Forelimb muscle (tissue), 1 donor: ENCODE measurements at places on chromosomes 16 and 17.

- DNase-seq = no peak
Measured at GRCh38 chr16:77556201-77556873, 121.5 kb upstream of the ADAMTS18 start.

DNA sequence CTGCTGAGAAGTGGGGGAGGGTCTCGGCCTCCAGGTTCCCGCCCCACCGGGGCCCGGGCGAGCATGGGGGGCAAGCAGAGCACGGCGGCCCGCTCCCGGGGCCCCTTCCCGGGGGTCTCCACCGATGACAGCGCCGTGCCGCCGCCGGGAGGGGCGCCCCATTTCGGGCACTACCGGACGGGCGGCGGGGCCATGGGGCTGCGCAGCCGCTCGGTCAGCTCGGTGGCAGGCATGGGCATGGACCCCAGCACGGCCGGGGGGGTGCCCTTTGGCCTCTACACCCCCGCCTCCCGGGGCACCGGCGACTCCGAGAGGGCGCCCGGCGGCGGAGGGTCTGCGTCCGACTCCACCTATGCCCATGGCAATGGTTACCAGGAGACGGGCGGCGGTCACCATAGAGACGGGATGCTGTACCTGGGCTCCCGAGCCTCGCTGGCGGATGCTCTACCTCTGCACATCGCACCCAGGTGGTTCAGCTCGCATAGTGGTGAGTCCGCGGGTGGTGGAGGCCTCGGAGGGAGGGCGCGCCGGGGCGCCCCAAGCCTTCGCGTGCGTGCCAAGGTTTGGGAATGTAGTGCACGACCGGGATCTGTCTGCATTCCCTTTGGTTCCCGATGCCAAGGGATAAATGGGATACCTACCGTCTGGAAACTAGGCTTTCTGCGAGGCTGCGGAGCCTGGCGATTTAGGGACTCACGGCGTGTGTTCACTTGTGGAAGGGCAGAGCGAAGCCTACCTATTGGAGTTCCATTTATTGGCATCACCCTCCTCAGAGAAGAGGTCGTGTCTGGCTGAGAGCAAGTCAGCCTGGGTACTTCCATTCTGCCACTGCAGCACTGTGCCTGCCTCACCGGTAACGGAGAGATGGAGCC is 1.0 kb downstream of the ZNRF1 start:
- no peak for DNase-seq

DNA sequence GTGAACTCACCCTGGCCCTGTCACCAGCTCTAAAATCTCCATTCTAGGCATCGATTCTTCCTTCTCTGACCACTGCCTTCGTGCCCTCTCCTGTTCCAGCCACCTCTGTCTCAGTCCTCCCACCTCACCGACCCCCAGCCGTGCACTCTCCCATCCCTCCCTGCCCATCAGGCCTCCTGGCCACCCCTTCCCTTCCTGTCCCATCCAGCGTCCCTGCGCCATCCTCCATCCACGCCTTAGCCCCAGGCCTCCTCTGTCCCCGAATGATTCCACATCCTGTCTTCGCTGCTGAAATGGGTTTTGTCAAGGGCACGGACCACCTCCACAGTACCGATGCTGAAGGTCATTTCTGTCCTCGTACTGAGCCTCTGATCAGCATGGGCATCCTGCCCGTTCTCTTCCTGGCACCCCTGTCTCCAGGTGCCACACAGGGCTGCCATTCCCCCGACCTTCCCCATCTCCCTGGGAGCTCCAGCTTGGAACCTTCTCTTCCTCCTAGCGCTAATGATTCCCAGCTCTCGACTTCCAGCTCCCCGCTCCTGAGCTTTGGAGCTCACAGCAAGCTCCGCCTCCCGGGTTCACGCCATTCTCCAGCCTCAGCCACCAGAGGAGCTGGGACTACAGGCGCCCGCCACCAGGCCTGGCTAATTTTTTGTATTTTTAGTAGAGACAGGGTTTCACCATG is 2.6 kb downstream of the TRIM65 start:
- no peak for DNase-seq

GRCh38 chr16:49924078-49924477 is 68.2 kb upstream of the ZNF423 start:
- no peak for DNase-seq

DNA sequence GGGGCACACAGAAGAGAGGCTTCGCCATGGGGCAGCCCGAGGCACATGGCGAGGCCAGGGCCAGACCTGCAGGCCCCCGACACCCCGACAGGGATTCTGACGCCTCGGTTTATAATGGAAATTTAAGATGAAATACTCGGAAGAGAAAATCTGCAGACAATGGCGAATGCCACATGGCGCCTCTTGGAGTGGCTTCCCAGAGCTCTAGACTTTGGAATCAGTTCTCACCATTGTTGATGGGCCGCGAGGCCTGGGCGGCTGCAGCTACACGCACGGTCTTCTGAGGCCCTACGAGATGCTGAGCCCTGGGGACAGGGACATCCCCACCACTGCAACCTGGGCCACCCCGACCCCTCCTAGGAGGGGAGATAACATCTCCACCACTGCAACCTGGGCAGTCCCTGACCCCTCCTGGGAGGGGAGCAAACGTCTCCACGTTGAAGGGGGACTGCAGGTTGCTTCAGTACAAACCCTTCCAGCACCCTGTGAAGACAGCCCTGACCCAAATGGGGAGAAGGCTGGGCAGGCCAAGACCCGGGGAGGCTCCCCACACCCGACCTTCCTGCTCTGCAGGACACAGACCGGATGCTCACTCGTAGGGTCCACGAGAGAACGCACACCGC is 56.9 kb downstream of the LMF1 start:
- no peak for DNase-seq

DNA sequence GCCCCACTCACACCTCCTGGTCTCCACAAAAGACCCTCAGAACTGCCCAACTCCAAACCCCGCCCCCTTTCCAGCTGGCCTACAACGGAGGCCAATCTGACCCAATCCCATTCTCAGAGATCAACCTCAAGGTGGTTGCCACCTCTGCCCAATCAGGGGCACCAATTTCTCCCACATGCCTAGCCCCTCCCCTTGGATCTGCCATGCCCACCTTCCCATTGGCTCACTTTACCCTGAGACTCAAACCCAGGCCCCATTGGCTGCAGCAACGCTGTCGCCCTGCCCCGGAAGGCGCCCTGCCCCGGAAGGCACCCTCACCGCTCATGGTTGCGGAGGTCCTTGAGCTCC is 10.6 kb downstream of the ZNF668 start:
- no peak for DNase-seq

DNA sequence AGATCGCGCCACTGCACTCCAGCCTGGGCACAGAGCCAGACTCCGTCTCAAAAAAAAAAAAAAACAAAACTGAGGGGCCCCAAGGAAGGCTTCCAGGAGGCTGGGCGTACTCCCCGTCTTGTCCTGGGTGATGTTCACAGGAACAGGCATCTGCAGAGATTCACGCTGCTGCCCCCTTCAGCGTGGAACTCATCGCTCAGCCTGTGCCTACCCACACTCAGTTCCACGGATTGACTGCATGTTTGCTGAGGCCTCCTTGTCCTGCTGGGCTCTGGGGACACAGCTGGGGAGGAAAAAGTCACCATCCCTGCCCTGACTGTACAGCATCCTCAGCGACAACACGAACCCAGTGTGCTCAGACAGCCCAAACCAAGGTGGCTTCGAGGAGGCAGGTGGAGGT is 12.9 kb upstream of the OSGIN1 start:
- no peak for DNase-seq

DNA sequence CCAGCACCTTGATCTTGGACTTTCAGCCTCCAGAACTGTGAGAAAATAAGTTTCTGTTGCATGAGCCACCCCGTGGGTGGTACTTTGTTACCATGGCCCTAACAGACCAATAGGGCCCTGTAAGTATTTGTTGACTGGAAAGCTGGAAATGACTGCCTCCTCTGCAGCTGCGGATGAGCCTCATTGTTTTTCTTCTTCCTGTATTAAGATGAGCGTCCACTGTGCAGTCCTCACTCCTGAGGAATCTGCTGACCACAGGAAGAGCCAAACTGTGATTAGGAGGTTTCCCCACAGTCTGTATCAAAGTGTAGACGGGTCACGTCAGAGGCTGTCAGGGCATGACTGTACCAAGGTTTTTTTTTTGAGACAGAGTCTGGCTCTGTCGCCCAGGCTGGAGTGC is 12.2 kb upstream of the AKTIP start:
- no peak for DNase-seq

DNA sequence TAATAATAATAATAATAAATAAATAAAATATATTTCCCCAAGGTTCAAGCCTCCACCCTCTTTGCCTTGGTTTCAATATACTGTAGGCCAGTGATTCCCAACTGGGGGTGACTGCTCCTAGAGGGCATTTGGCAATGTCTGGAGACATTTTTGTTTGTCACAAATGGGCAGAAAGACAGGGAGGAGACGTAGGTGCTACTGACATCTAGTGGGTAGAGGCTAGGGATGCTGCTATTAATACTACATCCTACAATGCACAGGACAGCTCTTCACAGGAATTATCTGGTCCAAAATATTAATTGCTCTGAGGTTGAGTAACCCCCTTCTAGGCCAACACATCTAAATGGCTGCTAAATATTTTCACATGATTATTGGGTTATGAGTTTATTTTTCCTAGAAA is 12.8 kb upstream of the PRR14 start:
- DNase-seq = no peak

- DNase-seq = no peak
Measured at GRCh38 chr16:1691276-1691675, 13.2 kb downstream of the JPT2 start.

DNA sequence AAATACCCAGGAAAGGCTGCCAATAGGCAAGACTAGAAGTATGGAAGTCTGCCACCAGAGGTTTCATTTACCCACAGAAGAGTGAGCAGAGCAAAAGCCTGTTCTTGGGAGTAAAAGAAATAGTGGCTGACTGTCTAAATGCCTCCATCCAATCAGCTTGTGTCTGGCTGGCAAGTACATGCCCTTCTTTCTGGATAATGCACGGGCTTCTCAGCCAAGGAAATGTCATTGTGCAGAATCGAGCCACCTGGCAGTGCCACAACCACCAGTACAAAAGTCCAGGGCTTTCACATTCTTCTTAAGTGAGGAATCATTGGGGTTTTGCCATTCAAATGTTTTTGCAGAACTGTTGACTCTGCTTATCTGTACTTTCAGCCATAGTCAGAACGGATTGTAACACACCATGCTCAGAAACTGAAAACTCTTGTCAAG is 10.1 kb upstream of the ERCC4 start:
- no peak for DNase-seq

DNA sequence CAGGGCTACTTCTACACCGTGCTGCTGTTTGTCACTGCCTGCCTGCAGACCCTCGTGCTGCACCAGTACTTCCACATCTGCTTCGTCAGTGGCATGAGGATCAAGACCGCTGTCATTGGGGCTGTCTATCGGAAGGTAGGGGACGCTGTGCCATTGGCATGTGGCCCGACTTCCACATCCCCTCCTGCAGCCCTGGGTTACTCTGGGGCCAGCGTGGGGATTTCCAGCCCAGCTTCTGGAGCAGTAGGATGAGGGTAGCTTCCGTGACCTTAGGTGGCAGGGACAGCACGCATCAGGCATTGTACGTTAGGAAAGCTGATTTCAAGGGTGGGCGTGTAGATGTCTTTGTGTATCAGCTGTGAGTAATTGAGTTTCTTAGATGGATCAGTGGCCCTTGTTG is 96.5 kb downstream of the ABCC1 start:
- no peak for DNase-seq

DNA sequence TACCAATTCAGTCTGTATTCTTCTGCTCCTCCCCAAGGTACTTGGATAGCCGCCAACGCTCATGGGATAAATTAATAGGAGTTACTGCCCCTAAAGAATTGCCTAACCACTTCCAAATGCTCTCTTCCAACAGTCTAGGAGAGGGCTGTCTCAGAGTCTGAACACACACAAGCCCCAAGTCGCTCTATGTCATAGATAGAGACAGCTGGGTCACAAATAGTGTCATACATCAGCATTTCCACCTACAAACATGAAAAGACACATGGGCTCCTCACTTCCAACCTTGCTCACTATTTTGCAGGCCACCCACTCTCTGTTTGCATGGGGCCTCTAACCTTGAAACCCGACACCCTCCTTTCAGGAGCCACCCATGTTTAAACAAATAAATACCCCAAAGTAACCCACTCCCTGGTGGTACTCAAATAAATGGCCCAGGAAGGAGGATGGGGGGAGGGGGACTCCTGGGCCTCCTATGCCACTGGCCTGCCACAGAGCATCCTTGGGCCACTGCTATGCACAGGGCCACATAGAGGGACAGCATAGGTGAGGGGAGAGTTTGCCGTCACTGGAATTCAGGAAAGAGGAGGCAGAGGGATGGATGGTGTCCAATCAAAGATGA is 265.9 kb downstream of the SOX9 start:
- DNase-seq = no peak

GRCh38 chr16:22386976-22387375 is 12.6 kb upstream of the CDR2 start:
- no peak for DNase-seq

DNA sequence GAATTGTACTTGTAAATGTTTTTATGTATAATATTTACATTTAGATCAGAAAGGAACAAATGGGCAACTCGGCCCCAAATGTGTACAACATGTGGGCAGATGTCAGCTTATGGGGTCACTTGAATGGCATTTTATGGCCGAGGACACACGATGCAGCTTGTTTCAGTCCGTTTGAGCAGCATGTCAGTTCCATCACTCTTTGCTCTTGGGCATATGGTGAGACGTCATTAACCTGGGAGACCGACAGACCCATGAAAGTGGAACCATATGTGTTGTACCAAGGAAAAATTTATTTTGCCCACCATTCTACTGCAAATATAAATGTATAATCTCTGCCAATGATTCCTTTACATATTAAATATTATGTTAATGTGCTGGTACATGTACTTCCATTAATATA is 561.9 kb upstream of the SOX9 start:
- DNase-seq = no peak

DNA sequence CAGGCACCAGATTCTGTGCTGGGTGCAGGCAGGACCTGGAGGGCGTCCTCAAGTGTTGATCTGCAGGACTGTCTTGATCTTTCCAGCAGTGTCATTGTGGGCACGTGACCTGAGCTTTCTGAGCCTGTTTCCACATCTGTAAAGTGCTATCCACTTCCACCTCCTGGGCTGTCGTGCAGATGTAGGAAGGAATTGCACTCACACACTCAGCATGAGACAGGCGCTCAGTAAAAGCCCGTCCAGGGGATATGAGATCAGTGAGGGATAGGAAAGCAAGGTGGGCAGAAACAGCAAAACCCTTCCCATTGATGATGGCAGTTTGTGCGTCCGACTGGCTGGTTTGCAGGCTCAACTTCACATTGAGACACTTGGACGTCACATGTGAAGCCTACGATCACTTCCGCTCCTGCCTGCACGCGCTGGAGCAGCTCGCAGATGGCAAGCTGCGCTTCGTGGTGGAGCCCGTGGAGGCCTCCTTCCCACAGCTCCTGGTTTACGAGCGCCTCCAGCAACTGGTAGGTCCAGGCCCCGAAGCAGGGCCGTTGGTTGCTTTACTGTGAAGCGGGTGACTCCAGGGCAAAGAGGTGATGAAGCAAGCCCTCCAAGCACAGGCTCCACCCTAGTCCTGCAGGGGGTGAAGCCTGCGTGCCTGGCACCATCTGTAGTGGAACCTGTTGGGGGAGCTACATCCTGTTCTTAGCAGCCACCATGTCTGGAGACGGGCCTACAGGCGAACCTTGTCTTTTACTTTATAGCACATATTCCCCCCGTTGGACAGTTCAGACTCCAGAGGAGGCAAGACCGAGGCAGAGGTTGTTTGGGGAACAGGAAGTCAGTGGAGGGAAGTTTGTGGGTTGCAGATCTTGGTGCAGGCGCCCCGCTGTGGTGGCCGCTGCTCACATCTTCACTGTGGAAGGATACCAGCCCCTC is 23.0 kb downstream of the METTL22 start:
- no peak for DNase-seq
